Left renal pelvis (tissue), 4 donors: ENCODE measurements at places on chromosomes 13 and 19. TPM values are rescaled to one million over a fixed set of nuclear protein-coding genes. Genes with fewer than 3 reads are reported as not detected.

DNA sequence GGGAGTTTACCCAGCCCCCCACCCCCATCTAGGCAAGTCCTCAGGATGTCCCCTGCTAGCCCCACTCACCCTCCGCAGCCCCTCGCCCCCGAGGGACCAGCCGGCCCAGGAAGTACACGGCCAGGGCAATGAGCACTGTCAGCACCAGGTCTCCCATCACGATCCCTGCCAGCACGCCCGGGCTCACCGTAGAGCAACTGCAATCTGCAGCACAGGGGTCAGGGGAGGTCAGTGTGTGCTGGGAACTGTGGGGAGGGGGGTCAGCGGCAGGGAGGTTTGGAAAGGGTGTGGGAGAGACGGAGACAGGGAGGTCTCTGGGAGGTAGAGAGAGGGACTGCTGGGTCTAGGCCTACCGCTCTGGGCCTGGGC lies 734 bp downstream of the TYROBP start:
- no peak for DNase-seq

GRCh38 chr19:13181747-13182388 lies 31.7 kb downstream of the IER2 start:
- DNase-seq, result no peak

- no peak for DNase-seq
Observed at GRCh38 chr19:20287070-20287469, 120.1 kb downstream of the ZNF486 start.

DNA sequence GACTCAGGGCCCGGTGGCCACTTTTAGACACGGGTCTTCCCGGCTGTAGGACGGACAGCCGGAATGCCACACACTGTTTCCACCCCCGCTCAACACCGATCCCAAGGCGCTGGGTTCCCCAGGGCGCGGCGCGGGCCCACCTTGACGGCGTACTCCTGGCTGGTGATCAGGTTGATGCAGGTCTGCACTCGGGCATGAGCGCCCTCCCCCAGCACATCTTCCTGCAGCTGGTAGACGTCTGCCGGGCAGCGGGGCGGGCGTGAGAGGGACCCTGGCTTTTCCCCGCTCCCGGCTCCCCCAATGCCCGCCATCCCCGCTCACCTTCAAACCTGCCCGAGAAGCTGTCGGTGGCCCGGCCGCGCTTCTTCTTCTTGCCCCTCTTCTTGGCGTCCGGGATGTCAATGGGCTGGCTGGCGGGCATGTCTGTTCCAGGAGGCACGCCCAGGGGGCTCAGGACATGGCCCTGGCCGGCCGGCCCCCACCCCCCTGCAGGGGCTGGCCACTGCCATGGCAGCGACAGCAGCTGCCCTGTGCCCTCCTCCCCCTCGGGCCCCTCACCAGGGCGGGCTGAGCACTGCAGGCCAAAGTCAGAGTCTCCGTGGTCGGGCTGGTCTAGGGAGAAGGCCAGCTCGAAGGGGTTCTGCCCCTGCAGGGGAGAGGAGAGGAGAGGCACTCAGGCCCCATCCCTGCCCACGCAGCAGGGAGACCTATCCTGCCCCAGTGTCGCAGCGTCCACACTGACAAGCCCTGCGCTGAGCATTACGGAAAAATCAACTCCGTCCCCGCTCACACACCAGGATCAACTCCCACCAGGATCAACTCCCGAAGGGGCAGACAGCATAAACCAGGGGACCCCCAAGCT lies 4.8 kb downstream of the MKNK2 start:
- DNase-seq, result no peak

DNA sequence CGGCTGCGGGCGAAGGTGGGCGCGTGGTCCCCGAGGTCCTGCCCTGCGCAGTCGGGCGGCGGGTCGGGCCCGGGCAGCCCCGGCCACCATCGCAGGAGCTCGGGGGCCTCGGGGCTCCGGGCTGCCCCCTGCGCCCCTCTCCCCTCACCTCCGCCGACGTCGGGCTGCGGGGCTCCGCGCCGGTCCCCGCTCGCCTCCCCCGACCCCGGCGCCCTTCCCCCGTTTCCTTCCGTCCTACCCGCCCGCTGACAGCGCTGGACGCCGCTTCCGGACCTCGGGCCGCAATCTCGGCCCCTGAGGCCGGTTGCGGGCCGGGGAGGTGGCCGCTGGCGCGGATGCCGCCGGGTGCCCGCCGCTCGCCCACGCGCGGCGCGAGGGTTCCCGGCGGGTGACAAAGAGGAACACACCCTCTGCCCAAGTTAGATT lies 720 bp downstream of the FARP1 start:
- no peak for DNase-seq

GRCh38 chr19:50745221-50745620 lies 22.1 kb downstream of the CLEC11A start:
- DNase-seq, result no peak

DNA sequence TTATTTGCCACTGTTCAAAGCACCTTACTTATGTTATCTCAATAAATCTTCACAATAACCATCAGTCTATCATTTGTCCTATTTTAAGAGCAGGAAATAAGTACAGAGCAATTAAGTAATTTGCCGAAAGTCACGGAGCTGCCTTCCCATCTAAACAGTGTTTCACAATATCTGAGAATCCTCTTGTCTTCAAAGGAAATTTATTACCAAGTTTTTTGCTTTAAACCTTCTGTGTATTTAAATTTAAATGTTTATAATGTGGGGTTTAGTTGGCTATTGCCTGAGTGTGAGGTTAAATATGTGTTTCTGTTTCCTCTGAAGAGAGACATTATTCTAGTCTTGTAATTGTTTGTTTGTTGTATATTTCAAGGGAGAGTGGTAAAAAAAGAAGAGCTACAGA lies 633.1 kb downstream of the EFNB2 start:
- no peak for DNase-seq

GRCh38 chr13:93561576-93562225 lies 335.1 kb downstream of the GPC6 start:
- no peak for DNase-seq

DNA sequence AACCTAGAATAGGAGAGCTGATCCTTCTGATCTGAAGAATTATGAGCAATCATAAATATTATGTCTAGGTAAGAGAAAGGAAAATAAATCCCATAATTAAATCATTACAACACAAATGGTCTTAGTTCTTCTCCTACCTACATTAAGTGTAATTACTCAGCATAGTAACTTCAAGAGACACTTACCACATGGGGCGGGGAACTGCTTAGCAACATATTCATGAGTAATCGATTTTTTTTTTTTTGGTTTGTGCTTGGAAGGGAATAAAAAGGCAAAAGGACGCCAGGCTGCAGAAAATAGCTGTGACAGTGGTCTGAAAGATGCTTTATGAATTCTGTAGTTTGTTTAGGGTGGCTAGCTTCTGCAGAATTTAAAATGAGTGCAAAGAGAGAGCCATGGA lies 103.3 kb upstream of the HTR2A start:
- no peak for DNase-seq

DNA sequence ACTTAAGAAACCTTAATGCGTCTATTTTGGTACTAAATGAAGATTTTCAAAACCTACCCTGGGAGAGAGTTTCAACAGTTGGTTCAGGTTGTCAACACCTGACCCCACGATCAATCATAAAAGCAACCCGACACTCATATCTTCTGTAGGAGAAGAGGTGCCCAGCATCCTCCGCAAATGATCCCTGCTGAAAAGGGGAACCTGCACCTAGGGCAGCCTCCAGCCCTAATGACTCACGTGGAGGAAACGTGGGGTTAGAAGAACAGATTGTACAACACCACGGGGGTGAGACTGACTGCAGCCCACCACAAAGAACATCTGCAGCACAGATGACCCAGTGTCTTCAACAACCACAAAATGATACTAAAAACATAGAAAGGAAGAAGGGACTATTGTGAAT lies 116.3 kb downstream of the RAB20 start:
- no peak for DNase-seq

- no peak for DNase-seq
Observed at GRCh38 chr13:39955560-39955959, 300.1 kb downstream of the COG6 start.

GRCh38 chr19:1222394-1222793 lies 15.4 kb downstream of the CBARP start:
- no peak for DNase-seq

Gene KIR2DL3
- polyA plus RNA-seq, result not detected

Gene ZSCAN4
- polyA plus RNA-seq, result 0.17 TPM

Gene FFAR2
- polyA plus RNA-seq, result 1.4 TPM

Gene MBD3L2
- not detected for polyA plus RNA-seq
